Omental fat pad (tissue), 4 donors: ENCODE measurements at places on chromosomes 16 and 17.

DNA sequence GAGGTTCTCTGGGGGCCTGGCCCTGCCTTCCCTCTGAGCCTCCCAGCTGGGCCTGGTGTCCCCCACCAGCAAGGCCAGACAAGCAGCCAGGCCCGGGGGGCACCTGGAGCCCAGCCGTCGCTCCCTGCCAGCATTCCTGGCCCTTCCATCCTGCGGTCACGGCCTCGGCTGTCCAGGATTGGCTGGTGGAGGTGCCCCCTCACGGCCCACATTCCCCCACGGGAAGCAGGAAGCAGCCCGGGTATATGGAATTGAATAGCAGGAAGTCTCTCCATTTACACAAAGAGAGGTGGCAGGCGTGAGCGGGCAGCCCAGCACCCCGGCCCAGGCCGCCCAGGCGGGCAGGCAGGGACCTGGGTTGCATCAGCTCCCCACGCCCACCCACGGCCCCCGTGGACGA lies 14.5 kb downstream of the TRAF7 start:
- no peak for DNase-seq

- no peak for DNase-seq
These were observed 9.2 kb downstream of the TBKBP1 start for GRCh38 chr17:47703191-47703591.

DNA sequence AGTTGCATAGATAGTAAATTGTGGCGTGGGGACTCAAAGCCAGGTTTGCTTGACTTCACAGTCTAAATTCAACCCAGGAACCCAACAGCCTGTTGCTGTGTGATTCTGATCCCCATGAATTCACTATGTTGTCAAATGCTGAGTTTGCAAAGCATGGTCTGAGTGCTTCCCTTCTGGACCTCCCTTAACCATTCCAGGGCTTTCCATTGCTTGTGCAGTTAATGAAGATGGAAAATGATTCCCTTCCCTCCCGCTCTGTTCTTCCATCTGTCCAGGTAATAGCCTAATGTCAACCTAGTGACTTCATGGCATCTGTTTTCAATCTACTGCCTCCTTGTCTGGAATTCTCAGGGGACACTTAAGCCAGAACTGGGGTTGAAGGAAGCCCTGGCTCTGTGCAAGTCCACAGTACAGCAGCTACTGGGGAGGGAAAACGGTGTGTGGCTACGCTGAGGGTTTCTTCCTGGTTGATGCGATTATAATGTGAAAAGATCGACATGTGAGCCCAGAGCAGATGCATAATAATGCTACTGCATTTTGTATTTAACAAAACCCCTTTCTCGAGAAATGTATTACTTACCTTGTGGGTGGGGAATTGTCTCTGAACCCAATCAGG lies 206.7 kb downstream of the CDH13 start:
- DNase-seq = no peak

- DNase-seq = no peak
These were observed 165.1 kb upstream of the CDC42EP4 start for GRCh38 chr17:73476890-73477350.

- no peak for DNase-seq
These were observed 488 bp upstream of the HAP1 start for GRCh38 chr17:41734949-41735313.

DNA sequence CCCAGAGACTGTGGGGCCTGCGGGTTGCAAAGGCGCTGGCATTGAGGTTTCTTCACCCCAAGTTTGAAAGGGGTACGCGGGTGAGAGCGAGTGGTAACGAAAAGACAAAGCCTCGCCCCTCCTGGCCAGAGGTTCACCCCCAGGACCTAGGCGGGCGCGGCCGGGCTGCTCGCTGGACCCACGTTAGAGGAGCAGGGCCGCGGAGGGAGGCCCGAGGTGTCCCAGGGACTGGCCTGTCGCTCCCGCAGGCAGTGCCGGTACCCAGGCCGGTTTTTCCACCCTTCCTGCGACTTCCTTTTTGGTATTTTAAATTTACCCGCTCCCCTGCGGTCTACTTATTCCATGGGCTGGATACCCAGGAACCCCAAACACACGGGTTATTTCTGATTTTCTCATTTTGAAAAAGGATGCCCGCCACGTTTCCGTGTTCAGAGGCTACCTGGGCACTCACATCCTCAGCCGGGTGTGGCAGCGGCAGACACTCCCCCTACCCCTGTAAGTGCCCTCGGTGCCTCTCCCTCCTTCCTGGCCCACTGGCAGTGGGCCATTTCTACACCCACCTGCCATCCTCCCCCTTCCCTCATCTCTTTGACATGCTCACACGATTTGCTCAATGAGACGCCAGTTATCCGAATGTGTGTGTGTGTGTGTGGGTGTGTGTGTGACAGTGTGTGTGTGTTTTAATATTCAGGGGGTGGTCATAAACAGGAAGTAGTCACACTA lies 1.6 kb upstream of the FOXL1 start:
- no peak for DNase-seq

GRCh38 chr16:66236301-66236700 lies 130.2 kb upstream of the CDH5 start:
- DNase-seq = no peak

- no peak for DNase-seq
These were observed 3.9 kb downstream of the ITGA3 start for GRCh38 chr17:50059759-50060273.

- no peak for DNase-seq
These were observed 31.3 kb downstream of the GRIN2A start for GRCh38 chr16:10150906-10151305.

DNA sequence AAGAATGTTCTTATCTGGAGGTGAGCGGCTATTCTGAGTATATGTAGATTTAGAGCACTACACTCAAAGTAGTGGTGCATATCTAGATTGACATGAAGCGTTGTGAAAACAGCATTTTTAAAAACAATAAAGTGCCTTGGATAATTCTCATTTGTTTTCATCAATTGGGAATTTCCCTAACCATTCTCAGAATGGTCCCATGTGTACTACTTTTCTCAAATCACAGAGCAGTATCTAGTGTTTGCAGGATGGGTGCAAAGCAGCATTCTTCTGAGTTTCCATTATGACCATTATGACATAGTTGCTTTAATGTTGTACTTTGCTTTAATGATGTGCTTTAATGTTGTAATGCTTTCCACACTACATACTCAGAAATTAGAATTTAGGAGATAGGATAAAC lies 16.2 kb upstream of the BCAS3 start:
- DNase-seq = no peak

GRCh38 chr17:62067165-62068145 lies 2.4 kb upstream of the MED13 start:
- no peak for DNase-seq

- no peak for DNase-seq
These were observed 59.2 kb upstream of the TANC2 start for GRCh38 chr17:62906881-62907280.

DNA sequence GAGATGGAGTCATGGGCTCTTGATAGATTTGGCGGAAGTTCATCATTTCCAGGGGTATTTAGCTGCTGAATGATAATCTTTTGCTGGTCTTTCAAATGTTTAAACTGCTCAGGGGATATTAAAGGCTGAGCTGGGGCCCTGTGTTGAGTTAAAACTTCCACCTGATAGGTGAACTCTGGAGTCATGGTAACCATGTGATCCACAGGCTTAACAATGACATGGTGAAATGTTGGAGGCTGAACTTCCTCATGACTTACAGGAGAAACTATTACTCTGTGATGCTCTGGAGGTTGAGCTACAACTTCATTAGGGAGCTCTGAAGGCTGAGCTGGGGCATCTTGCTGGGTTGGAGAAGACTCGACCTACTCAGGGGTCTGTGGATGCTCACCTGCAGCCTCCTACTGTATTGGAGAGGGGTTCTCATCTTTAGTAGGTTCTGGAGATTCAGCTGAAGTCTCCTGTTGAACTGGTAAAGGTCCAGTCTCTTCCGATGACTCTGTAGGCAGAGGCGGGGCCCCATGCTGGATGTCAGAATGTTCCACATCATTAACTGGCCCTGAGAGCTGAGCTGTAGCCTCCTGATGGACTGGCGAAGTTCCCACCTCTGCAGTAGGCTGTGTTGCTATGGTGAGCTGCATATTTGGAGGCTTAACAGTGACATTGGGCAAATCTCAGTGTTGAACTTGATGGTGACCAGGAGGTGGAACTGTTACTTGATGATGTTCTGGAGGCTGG lies 24.2 kb downstream of the RDM1 start:
- DNase-seq = no peak

DNA sequence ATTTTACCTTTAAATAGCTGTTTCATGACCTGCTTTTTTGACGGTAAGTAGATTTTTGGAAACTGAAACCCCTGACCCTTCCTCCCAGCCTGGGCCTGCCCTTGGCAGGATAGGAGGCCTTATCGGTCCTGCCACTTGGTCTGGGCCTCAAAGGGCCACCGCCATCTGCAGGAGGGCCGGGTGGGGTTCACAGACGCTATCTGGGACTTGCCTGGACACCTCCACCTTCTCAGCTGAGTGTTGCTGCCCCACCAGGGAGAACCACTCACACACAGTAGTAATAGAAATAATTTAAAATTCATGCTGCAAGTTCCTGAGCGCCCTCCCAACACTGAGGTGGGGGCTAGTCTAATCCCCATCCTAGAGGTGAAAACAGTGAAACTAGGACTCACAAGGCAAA lies 4.6 kb upstream of the NPRL3 start:
- no peak for DNase-seq

DNA sequence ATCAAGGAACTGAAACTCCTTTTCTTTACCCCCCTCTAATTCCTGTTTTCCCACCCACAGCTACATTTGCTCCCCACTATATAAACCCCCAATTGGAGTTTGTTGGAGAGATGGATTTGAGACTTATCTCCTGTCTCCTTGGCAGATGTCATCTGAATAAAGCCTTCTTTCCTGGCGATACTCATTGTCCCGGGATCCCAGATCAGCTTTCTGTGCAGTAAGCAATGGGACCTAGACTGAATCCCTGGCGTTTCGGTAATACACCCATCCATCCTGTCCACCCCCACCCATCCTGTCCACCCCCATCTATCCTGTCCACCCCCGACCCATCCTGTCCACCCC lies 22.2 kb downstream of the QPRT start:
- no peak for DNase-seq

GRCh38 chr16:25925421-25925820 lies 233.7 kb downstream of the HS3ST4 start:
- DNase-seq = no peak

GRCh38 chr17:44826123-44826790 lies 3.8 kb downstream of the GJC1 start:
- no peak for DNase-seq

- no peak for DNase-seq
These were observed 873 bp downstream of the PSME3IP1 start for GRCh38 chr16:57184887-57185445.
